ENCODE measurements at places on chromosomes 5 and 9. TPM values are rescaled to one million over a fixed set of nuclear protein-coding genes. Genes with fewer than 3 reads are reported as not detected.

COX7C gene
- 460 TPM for total RNA-seq

ADAMTSL2 gene
- total RNA-seq = not detected

LECT2 gene
- total RNA-seq = not detected

DRD1 gene
- total RNA-seq = not detected

ADGRD2 gene
- total RNA-seq = not detected

MCTP1 gene
- 29.3 TPM for total RNA-seq

DBH gene
- not detected for total RNA-seq

NOL8 gene
- total RNA-seq = 41.8 TPM

MYOZ3 gene
- not detected for total RNA-seq

PAPPA gene
- total RNA-seq = 7.0 TPM

GABRP gene
- total RNA-seq = not detected

SPINK1 gene
- 1.5 TPM for total RNA-seq

SPATA31D4 gene
- total RNA-seq = not detected

ARL14EPL gene
- total RNA-seq = not detected

PPP3R2 gene
- not detected for total RNA-seq

PIP5KL1 gene
- total RNA-seq = 5.7 TPM

FBP1 gene
- not detected for total RNA-seq

RNF224 gene
- total RNA-seq = 0.16 TPM

C9 gene
- total RNA-seq = not detected

DIRAS2 gene
- total RNA-seq = not detected

CD72 gene
- 1.8 TPM for total RNA-seq

PTPA gene
- total RNA-seq = 90.8 TPM

CARTPT gene
- not detected for total RNA-seq

TTC39B gene
- 23.3 TPM for total RNA-seq

LCN15 gene
- total RNA-seq = not detected

CCL27 gene
- total RNA-seq = 0.49 TPM

PLAC8L1 gene
- total RNA-seq = 3.0 TPM

CXCL14 gene
- total RNA-seq = not detected

RASEF gene
- 6.9 TPM for total RNA-seq

CCDC152 gene
- total RNA-seq = not detected

N4BP3 gene
- total RNA-seq = 0.56 TPM

PCDHB3 gene
- total RNA-seq = 0.42 TPM

TMEFF1 gene
- total RNA-seq = 0.28 TPM
